Kasumi-1 (cell line): ENCODE measurements at places on chromosomes 5 and 9.

DNA sequence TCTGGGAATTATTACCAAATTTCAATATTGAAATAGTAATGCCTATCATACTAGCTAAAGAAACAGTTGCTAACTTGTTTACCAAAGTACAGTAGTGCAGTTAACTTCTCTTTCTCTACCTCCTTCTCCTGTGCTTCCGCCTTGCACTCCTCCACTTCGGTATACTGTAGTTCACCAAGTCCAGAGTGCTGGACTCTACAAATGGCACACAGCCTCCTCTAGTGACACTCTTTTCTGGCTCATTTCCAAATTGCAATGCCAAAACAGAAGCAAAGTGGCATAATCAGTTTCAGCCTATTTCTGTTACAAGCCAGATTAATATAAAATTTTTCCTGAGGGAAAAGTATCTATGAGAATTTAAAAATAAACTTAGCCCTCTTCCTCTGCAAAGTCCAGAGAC lies 86.0 kb upstream of the RASGRF2 start:
- no peak for DNase-seq

GRCh38 chr9:101387871-101388506 lies 3.2 kb upstream of the BAAT start:
- DNase-seq = peak; percentile 45

GRCh38 chr5:96973532-96974401 lies 37.9 kb downstream of the LNPEP start:
- DNase-seq = no peak

GRCh38 chr5:10699987-10700386 lies 61.0 kb downstream of the DAP start:
- DNase-seq = no peak

- peak; percentile 59 for DNase-seq
Observed at GRCh38 chr5:54590824-54591223, 73.3 kb downstream of the SNX18 start.

DNA sequence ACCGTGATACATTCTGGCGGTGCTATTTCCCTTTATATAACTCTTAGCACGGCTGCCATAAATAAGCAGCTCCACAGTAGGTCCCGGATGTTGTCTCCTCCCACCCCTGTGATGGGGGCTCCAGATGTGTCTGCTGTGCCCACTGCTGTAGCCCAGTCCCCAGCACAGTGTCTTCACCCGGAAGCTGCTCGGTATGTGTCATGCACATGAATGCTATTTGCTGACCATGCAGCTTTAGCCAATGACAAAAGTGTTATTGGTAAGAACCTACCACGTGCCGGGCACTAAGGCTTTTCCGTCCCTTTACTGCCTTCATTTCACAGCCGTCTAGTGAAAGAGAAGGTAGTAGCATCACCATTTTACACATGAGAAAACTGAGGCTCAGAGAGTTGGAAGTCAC lies 20.2 kb downstream of the HRH2 start:
- DNase-seq = no peak

DNA sequence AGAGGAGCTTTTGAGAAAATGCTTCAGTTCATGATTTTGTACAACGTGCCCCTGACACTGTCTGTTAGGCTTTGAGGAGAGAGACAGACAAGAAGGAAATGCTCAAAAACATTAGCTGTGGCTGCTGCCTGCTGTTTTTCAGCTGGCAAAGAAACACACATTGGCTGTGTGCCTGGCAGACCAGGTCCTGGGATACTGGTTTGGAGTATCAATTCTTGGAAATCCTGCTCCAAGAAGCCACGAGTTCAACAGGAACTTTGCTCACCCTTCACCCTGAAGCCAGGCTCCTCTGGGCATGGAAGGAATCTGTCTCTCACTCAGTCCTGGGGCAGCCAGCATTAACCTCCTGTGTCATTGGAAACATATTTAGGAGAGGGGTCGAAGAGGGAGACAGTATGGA lies 245.5 kb downstream of the AUH start:
- DNase-seq = no peak

- peak; percentile 52 for DNase-seq
Observed at GRCh38 chr5:122844910-122845228, 544 bp upstream of the SNX24 start.

DNA sequence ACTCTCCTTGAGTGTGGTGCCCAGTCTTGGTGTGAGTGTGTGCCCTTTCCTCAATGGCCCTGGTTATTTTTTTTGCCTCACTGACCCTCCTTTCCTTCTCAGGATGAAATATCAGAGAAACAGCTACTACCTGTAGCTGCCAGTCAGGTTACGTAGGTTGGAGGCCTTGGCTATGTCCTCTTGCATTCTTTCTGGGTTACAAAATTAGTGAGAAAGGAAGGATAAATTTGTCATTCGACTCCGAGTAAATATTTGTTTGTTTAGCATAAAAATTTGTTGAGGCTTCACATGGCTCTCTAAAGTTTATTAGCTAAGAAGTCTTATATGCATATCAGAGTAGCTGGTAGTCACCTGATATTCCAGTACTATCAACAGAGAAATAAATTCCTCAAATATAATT lies 15.4 kb downstream of the MACIR start:
- DNase-seq = no peak

- DNase-seq = no peak
Observed at GRCh38 chr5:147084702-147085101, 150.1 kb upstream of the STK32A start.

- no peak for DNase-seq
Observed at GRCh38 chr5:141573489-141574121, 45.2 kb downstream of the DIAPH1 start.

- DNase-seq = no peak
Observed at GRCh38 chr9:84303061-84303460, 37.5 kb downstream of the SLC28A3 start.

DNA sequence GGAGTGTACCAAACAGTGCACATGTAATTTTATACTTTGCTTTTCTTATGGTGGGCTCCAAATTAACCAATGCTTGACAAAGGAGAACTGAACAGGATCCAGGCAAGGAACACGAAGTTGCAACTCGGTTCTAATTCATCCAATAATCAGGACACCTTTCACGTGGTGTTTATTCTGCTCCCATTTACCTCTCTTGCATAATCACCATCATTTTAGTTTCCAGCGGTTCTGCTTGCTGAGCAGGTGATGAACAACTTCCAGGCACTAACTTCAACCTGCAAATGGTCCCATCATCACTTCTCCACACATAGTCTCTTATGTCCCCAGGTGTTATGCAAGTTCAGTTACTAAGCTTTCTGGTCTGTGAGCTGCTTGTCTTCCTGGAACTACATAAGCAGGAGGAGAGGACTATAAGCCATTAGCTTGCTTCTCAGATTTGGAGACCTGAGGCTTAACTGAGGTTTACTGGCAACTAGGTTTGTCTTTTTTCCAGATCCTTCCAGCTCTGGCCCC lies 326.8 kb upstream of the SLC30A5 start:
- DNase-seq = no peak

DNA sequence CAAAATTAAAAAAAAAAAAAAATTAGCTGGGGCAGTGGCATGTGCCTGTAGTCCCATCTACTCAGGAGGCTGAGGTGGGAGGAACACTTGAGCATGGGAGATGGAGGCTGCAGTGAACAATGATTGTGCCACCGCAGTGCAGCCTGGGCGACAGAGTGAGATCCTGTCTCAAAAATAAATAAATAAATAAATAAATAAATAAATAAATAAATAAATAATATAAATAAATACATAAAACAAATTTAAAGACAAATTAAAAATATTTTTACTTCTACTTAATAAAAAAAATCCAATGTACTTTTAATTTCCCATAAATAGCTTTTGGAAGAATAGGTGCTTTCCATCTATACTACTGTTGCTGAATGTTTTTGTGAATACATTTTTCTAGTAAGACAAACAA lies 598.4 kb upstream of the EDIL3 start:
- DNase-seq = no peak

DNA sequence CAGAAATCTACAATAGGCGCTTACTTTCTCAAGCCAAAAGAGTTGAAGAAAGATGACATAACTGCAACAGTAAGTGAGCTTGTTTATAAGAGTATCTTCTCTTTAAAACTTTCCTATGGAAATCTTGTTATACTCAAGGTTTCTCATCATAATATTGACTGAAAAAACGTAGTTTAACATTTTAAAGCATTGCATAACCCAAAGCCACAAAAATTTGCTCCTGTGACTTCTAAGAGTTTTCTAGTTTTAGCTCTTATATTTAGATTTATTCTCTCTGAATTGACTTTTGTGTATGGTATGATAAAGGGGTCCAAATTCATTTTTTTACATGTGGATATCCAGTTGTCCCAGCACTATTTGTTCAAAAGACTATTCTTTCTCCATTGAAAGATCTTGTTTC lies 15.2 kb downstream of the WDR36 start:
- DNase-seq = no peak

- DNase-seq = no peak
Observed at GRCh38 chr5:179261301-179262125, 83.7 kb downstream of the ADAMTS2 start.

DNA sequence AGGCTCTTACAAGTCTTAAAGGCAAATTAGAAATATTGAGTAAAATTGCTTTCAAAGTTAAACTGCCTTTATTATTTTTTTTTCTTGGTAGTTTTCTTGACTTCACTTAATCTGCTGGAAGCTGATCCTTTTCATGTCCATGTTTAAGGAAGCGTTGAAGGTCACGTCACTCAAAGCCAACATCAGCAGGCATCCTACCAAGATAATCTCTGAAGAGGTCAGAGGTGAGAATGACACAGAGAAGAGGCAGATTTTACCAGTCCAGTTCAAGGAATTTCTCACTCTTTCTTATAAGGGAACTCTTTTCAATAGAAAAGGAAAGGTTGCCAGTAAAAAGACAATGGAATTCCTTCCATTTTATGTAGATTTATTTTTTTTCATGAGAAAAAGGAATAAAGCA lies 259.8 kb downstream of the ANXA1 start:
- DNase-seq = no peak

- no peak for DNase-seq
Observed at GRCh38 chr5:126265917-126266316, 157.3 kb upstream of the GRAMD2B start.

GRCh38 chr5:35059251-35059650 lies 11.5 kb upstream of the AGXT2 start:
- no peak for DNase-seq

GRCh38 chr5:113232667-113233066 lies 202.1 kb downstream of the TSSK1B start:
- DNase-seq = no peak

GRCh38 chr5:96476654-96477053 lies 43.6 kb upstream of the PCSK1 start:
- DNase-seq = no peak

- no peak for DNase-seq
Observed at GRCh38 chr9:107750741-107751566, 261.4 kb upstream of the KLF4 start.

GRCh38 chr5:171647904-171648260 lies 137.7 kb upstream of the SMIM23 start:
- DNase-seq = no peak

GRCh38 chr5:179866241-179867078 lies 7.8 kb upstream of the MRNIP start:
- DNase-seq = no peak

GRCh38 chr5:142780871-142781270 lies 10.7 kb downstream of the ARHGAP26 start:
- DNase-seq = no peak

GRCh38 chr5:78295035-78295961 lies 800 bp upstream of the AP3B1 start:
- peak; percentile 86 for DNase-seq

GRCh38 chr5:50476549-50476948 lies 35.5 kb upstream of the EMB start:
- no peak for DNase-seq

DNA sequence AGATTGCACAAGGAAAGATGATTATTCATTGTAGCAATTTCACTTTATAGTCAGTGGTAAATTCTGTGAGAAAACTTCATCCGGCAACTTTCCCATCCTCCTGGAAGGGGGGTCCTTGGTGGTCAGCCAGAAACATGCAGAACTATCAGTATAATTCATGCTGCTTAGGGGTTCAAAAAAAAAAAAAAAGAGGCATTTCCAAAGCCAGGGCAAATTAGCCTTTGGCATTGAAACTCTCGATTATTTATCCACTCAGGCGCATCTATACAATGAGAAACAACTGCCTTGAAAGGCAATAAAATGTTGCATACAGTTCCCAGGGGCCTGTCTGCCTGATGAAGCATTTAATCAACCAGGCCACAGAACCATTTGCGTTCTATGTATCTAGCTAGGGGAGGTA lies 263.3 kb downstream of the TMEM167A start:
- no peak for DNase-seq

DNA sequence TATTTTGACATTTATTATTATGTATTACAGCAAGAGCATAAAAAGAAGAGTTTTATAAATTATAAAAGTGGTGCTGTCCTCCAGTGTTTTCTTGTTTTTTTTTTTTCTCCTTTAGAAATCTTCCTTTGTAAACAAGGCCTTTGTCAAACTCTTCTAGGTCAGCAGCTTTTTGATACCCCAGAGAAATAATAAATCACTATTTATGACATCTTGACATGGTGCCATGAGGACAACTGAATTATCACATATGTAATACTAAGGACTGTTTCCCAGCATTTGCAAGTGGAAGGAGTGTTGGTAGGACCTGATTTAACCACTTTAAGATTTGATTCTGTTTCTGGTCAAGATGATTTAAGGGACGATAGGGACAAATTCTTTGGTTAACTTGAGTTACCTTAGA lies 4.6 kb downstream of the SMARCA2 start:
- DNase-seq = no peak

DNA sequence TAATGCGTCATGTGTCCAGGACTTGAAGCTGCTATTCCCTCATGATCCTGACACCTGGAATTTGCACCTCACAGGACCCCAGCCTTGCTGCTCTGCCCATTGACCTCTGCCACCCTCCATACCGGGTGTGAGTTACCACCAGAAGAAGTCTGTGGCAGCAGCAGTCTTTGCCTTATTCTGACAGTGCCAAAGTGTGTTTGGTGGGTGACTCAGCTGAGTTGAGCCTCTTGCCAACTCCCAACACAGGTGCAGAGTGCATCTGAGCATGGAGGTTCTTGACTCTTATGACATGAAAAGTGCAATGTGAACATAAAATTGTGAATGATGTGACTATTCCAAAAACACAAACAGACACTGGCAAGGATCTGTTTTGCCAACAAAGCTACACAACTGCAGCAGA lies 1166.5 kb upstream of the CDH18 start:
- no peak for DNase-seq

- DNase-seq = no peak
Observed at GRCh38 chr9:19130436-19130835, 3.1 kb upstream of the PLIN2 start.

DNA sequence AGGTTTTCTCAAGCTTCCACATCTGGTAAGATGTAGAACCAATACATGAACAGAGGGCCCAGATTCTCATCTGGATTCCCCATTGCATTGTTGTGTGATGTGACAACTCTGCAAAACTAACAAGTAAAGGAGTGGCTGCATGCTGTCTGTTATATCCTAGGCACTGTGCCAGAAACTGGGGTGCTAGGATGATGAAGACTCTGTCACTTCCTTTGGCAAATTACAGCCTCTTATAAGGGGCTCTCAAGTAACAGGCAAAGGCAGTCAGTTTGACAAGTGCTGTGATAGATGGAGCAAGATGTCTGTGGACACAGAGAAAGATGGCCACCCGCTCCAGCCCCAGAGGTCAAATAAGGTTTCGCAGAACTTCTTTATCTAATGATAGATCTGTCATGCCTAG lies 115.7 kb downstream of the PAPPA start:
- no peak for DNase-seq
